PC-9 (cell line): ENCODE measurements at places on chromosomes 6 and 20. TPM values are rescaled to one million over a fixed set of nuclear protein-coding genes. Genes with fewer than 3 reads are reported as not detected.

The BMP2 gene
- not detected in 2 replicates for total RNA-seq

DNA sequence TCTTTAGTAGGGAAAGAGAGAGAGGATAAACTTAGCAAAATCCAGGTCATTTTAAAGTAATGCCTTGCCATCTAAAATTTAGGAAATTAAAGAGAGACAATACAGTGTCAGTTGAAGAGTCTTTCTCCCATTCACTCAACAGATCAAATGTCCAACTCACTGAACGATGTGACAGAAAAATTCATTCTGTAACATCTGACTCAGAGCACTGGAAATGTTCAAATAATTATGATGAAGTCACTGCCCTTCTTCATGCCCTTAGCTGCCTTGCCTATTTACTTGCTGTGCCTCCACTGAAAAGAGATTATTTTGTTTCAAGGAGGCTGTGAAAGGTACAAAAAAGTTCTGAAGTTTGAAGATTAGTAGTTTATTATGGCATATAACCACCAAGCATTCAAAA is 434.8 kb downstream of the ADGRB3 start:
- no peak overlapping the region for H3K27ac ChIP-seq
- H3K27me3 ChIP-seq = no peaks in the 10 kb centered on the region
- no peak for DNase-seq

DNA sequence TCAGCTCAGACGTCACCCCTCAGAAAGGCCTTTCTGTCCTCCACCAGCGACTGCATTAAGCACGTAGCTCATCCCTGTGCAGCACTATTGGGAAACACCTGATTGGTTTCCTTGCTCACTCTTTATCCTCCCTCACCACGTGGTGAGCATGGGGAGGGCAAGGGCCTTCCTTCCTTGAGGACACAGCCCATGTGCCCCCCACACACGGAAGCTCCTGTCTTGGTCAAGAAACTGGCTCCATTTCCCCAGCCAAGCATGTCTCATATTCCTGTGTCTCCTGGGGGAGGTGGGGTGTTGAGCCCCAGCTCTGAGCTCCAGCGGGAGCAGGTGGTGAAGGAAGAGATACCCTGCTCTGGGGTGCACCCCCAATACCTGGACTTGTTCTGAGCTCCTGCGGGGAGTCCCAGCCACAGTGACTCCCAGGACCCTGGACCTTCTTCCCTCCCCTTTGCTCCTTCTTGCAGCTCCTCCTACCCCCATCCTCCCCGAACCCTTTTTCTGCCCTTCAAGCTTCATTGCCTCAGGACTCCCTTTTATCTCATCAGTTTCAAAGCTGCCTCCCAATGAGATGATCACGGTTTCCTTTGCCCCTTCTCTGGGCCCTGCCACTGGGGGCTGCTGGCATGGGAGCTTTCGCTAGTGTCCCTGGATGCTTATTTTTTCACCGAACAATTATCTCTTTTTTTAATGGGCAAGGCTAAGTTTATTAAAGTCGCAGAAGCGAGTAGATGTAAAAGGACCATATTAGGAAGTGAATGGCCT is 230.1 kb downstream of the TFAP2C start:
- no peak for DNase-seq
- 0 out of 2 replicates have a peak, but pooled peaks cover 11% of the 10 kb centered on the region for H3K27me3 ChIP-seq
- H3K4me1 ChIP-seq = no peaks in the 10 kb centered on the region
- no peaks in the 10 kb centered on the region for H3K36me3 ChIP-seq

DNA sequence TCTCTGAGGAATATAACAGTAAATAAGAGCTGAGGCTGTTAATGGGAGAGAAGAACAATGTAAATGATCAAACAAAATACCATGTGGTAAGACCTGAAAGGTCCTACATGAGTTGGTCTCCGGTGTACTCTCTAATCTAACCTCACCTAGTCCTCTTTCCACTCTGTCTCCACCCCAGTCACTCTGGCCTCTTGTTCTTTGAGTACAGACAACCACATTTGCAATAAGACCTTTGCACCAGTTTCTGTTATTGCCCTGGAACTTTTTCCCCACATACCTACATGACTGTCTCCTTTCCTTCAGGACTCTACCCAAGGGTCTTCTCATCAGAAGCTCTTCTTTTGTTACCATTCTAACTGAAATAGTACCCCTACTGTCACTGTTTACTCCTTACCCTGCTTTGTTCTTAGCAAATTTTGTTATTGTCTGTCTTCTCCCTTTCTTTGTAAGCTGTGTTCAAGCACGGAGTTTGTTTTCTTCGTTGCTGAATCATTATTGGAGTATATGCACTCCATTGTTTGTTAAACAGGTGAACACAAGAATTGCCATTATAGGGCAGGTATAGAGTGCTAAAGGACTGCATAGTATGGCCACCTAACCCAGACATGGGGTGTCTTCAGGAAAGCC is 37.3 kb downstream of the MAPK14 start:
- peaks cover 22% of the 10 kb centered on the region for H3K4me1 ChIP-seq
- H3K27ac ChIP-seq = peak overlapping the region; percentile 15; the same call in 1 of the 2 replicates

DNA sequence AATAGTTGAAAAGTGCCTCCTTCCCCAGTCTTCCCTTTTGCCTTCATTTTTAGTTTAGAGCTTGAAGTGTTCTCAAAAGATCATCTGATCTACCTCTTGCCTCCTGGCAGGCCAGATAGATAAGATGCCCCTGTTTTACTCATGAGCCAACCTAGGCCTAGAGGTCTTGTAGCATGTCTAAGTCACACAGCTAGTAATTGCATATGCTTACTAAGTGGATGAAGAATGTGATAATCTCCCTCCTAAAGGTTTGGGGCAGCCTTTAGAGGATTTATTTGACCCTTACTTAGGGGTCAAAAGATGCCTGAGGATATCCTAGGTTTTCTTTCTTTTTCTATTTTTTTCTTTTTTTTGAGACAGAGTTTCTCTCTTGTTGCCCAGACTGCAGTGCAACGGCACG is 2.1 kb downstream of the C6orf141 start:
- H3K27me3 ChIP-seq = no peaks in the 10 kb centered on the region
- H3K4me3 ChIP-seq = peak overlapping the region; percentile 82
- no peaks in the 10 kb centered on the region; the same call in 1 of the 2 replicates for H3K36me3 ChIP-seq
- peaks cover 53% of the 10 kb centered on the region for H3K4me1 ChIP-seq

DNA sequence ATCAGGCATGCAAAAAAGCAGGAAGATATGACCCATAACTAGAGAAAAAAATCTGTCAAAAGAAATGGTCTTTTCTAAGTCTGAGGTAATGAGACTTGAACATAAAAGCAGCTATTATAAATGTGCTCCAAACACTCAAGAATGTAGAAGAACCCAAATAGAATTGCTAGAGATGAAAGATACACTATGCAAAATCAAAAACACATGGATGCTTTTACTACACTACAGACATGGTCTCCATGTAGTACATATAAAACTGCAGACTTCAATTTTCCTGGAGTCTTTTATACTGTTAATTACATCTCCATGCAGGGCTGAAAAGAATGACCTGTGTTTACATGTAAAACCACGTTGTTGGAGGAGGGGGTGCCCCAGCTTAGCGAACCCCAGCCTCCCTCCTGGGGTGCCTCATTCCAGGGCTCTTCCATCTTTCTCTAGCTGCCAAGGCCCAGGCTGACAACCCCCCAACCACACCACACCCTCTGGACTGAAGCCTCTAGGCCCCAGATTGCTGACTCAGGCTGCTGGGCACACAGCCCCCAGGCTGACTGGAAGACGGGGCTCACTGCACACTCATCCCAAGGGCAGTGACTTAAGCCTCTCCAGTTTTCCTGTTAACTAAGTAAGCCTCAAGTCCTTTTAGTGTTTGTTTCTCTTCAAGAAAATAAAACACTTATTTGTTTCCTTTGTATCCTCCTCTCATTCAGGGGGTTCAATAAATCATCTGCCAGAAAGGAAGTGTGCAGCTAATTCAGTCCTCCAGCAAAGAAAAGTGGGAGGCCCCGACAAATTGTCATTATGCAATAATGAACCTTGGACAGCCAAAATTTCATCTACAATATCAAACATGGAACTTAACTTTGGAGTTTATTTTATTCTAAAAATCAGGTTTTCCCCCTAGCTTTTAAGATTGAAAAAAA is 26.0 kb upstream of the PLAGL1 start:
- no peak overlapping the region for H3K27ac ChIP-seq
- no peaks in the 10 kb centered on the region for H3K27me3 ChIP-seq
- H3K4me3 ChIP-seq = no peak overlapping the region

GRCh38 chr6:16337295-16337975 is 99.0 kb downstream of the GMPR start:
- H3K27me3 ChIP-seq = no peaks in the 10 kb centered on the region
- no peak overlapping the region for H3K27ac ChIP-seq
- DNase-seq = no peak
- peaks cover 43% of the 10 kb centered on the region for H3K4me1 ChIP-seq
- H3K36me3 ChIP-seq = no peaks in the 10 kb centered on the region
